ENCODE measurements at places on chromosomes 5 and 9. TPM values are rescaled to one million over a fixed set of nuclear protein-coding genes. Genes with fewer than 3 reads are reported as not detected.

The SEMA6A gene
- 24.9 TPM for total RNA-seq

The MLLT3 gene
- 6.5 TPM for total RNA-seq

DNA sequence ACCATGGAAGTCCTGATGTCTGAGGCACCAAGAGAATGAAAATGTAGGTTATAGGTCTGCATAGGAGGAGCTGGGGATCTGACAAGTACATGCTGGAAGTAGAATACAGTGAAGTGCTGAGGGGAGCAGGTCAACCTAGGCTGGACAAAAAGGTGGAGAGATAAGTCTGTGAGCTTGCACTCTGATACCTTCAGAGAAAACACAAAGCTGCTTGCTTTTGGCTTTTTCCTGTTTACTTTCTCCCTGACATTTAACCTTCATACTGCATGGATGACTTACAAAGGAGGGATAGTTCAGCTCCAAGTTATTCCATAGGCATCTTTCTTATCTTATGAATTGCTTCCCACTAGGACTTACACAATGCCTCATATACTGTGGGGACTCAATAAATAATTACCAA is 256.7 kb upstream of the NREP start:
- no peak for DNase-seq

- DNase-seq = no peak
These were observed 20.5 kb downstream of the THBS4 start for GRCh38 chr5:80055491-80056170.

- no peak for DNase-seq
These were observed 16.8 kb downstream of the CLINT1 start for GRCh38 chr5:157842185-157842584.

DNA sequence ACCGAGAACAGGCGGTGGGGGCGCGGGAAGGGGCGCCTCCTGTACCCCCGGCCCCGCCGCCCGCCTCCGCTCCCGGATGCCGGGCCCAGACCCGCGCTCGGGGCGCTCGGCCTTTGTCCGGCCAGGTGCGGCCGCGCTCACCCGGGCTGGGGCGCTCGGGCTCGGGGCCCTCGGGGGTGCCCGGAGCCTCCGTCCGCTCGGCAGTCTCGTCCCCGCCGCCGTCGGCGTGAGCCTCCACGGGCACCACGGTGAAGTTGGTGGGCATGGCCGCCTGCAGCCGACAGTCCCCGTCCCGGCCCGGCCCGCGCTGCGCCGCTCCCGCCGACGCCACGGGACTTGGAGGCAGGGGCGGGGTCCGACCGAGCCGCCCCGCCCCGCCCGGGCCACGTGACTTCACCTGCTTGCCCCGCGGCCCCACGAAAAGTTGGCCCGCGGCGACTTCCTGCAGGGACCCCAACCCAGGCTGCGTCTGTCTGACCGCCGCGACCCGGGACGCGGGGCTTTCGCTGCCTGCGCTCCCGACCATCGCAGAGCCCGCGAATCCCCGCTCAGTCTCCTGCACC is at the start of gene SLC12A7:
TSS of gene SLC12A7 (minus strand) at position 337 of the 563 bp plus-strand sequence. CDS start at position 265, 72 bp downstream.
- DNase-seq = no peak

The C9 gene
- not detected for total RNA-seq

DNA sequence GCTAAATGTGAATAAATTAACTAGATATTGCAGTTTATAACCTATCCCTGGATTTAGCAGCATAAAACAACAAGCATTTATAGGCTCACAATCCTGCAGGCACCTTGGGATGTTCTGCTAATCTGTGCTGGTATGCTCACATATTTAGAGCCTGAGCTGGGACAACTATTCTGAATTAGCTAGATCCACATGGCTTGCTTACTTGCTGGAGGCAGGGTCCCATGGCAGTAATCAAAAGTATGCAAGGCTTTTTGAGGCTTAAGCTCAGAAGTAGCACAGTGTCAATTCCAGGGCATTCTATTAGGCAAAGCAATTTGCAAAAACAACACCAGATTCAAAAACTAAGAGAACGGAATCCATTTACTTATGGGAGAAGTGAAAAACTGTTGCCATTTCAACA is 745.0 kb upstream of the ACO1 start:
- DNase-seq = no peak

The SNCAIP gene
- total RNA-seq = 3.8 TPM

- DNase-seq = no peak
These were observed 588.0 kb upstream of the KLF4 start for GRCh38 chr9:108077556-108077955.
